Stromal cell of bone marrow (primary cell): ENCODE measurements at places on chromosomes 3 and 15.

DNA sequence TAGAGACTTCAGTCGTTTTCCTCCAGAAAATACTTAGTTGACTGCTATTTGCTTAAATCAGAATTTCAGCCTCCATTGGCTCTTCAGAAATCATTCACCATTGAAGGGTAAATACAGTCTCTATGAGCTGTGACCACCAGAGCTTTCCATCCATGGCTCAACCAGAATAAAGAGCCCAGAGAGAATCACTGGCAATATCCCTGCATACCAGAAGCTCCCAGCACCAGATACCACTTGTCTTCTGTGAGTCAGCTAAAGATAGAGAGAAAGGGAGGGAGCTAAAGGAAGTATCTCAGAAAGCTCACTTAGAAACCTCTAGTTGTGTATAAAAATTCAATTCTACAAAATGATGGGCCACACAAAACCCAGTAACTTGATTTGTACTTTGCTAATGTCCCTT is 115.2 kb upstream of the TMCO5A start:
- DNase-seq = no peak

GRCh38 chr3:136385457-136385856 is 135.3 kb downstream of the PCCB start:
- DNase-seq = no peak

GRCh38 chr3:99633887-99634558 is 4.4 kb upstream of the COL8A1 start:
- no peak for DNase-seq

GRCh38 chr3:28743831-28744230 is 395.2 kb upstream of the AZI2 start:
- DNase-seq = no peak

- peak; percentile 13 for DNase-seq
Measured at GRCh38 chr3:173983343-173983742, 585.8 kb downstream of the NLGN1 start.

DNA sequence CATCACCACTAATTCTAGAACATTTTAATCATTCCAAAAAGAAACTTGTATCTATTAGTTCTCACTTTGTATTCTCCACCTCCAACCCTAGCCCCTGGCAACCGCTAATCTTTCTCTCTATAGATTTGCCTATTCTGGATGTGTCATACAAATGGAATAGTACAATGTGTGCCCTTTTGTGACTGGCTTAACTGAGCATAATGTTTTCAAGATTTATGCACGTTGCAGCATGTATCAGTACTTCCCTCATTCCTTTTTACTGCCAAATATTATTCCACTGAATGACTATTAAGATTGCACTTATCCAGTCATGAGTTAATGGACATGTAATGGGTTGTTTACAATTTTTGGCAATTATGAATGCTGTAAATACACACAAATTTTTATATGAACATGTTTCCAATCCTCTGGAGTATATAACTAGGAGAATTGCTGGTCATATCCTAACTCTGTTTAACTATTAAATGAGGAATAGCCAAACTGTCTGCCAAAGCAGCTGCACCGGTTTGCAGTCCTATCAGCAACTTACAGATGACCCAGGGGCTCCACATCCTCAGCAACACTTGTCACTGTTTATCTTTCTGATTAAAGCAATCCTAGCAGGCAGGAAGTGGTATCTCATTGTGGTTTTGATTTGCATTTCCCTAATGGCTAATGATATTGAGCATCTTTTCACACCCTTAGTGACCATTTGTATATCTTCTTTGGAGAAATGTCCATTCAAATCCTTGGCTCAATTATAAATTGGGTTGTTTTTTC is 42.9 kb downstream of the DCUN1D1 start:
- no peak for DNase-seq

DNA sequence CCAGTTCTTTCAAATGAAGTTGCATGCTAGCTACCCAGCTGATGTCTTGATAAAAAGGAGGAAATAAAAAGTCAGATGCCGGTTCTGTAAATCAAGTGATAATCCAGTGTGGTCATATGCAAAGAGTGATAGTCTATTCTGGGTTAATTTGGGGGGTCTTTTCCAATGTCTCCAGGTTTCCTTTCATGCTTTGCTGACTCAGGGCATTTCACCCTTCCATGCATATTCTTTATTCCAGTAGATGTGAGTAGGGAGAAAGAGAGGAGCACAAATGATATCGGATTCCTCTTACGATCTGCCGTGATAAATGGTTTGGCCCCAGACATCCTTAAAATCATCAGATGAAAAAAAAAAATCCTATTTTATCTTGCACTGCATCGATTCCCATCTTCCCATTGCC is 60.8 kb downstream of the ADAMTS9 start:
- no peak for DNase-seq

- peak; percentile 83 for DNase-seq
Measured at GRCh38 chr15:81410318-81410753, 36.3 kb upstream of the TMC3 start.

DNA sequence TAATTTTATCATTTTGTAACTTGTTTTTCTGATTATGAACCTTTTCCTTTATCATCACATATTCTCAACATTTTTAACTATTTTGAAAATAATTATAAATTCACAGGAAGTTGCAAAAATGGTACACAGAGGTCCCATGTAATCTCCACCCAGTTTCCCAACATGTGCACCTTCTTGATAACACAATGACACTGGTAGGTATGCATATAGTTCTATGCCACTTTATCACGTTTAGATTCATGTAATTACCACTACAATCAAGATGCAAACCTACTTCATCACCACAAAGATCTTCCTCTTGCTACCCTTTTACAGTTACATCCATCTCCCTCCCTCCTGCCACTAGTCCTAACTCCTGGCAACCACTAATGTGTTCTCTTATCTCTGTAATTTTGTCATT is 413.9 kb downstream of the SHQ1 start:
- DNase-seq = no peak

DNA sequence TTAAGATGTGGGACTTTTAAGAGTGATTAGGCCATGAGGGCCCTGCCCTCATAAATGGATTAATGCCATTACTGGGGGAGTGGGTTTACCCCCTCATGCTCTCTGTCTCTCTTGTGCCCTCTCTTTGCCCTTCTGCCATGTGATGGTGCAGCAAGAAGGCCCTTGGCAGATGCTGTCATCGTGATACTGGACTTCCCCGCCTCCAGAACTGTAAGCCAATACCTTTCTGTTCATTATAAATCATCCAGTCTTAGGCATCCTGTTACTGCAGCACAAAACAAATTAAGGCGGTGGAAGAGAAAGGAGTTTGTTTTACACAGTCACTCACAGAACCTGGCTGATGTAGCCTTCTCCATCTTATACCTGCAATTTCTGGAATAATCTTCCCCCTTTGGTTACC is 360.3 kb upstream of the TBL1XR1 start:
- no peak for DNase-seq

DNA sequence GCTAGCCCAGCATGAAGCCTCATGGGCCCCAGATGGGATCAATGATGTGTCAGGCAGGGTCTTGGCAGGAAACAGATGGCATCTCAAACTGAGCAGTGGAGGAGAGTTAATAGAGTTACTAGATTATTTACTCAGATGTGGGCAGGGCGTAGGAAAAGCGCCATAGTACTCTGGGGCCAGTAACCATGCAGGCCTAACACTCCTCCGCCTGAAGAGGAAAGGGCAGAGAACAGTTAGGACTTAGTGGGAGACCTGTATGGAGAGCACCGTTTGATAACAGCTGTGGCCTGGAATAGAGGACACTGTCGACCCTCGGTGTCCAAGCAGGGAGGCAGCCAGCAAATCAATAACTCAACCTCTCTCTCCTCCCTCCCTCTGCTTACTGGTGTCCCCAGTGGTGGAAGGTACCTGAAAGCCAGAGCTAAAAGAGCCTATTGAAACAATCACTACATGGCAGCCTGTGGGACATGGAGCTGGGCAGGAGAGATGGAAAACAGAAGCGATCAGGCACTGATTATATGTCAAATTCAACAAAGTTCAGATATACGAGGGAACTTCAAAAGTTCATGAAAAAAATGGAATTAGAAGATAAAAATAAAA is 111.4 kb upstream of the CCNL1 start:
- no peak for DNase-seq
